ENCODE measurements at places on chromosomes 1 and 21. TPM values are rescaled to one million over a fixed set of nuclear protein-coding genes. Genes with fewer than 3 reads are reported as not detected.

PLXNA2 gene
- total RNA-seq, result 60.7 TPM

RSPH1 gene
- 0.16 TPM for total RNA-seq

C4BPA gene
- total RNA-seq, result not detected

CFAP141 gene
- not detected for total RNA-seq

DCST1 gene
- not detected for total RNA-seq

TTC3 gene
- 956 TPM for total RNA-seq

KLHDC7A gene
- total RNA-seq, result 0.16 TPM

GRCh38 chr21:34100790-34101189, 27.4 kb downstream of the MRPS6 start:
- no peak for DNase-seq

DNA sequence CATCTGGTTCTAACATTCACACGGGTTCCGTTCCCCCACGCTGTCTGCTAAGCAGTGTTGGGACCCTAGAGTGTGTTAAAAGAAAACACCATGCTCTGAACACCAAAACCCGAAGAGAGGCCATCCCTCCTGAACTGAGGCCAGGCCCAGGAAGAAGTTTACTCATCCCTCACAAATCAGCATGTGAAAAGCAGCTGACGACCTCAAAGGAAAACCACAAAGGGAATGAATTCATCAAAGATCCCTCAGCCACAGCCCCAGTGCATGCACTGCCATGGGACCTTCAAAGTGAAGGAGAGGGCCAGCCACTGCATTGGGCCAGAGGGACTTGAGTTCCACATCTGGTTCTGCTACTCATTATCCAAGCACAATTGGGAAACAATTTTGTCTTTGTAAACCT, 7.0 kb upstream of the PSEN2 start:
- DNase-seq, result no peak

DNA sequence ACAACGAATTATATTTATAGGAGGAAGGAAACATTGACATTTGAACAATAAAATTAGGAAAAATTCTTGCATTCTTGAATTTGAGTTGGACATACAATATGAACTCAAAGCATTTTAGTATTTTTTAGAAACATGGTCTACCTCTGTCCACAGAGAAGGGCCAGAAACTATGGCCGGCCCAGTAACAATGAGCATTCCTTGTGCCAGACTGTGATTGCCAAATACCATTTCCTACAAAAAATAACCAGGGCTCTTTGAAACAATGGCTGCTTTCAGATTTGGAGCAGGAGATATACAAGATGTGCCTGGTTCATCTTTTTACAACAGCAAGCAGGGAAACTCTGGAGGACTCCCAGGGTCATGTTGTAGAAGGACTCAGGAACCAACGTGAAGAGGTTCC, 38.4 kb downstream of the NOS1AP start:
- no peak for DNase-seq

- no peak for DNase-seq
These were observed 8.7 kb upstream of the ZNF362 start for GRCh38 chr1:33247545-33247944.

DNA sequence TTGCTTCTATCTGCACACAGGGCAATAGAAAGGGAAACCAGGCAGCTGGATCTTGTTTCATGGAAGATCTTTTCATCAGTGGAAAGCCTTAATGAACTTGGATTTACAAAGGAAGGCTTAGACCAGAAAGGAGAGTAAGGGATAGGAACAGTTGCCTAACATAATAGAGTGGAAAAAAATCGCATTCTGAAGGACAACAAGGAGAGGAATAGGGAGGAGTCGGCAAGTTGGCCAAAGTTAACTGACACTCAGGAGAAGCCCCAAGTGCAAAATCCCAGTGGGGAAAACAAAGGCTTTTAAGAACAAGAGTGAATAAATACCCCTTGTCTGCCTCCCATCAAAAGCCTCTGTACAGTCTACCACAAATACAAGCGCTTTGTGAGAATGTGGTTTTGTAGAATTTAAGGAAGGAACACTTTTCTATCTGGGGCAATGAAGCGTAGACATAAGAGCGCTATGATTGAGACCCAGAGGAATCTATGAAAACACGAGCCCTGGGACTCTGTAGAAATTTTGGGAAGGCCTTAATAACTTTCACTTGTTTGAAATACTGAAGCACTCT, 74.1 kb downstream of the ZNF648 start:
- no peak for DNase-seq

- no peak for DNase-seq
These were observed 14.1 kb downstream of the F5 start for GRCh38 chr1:169572187-169572586.

GRCh38 chr21:45727390-45727789, 83.9 kb downstream of the PCBP3 start:
- DNase-seq, result no peak

- DNase-seq, result no peak
These were observed 307.2 kb upstream of the CAMK1G start for GRCh38 chr1:209276321-209276720.

DNA sequence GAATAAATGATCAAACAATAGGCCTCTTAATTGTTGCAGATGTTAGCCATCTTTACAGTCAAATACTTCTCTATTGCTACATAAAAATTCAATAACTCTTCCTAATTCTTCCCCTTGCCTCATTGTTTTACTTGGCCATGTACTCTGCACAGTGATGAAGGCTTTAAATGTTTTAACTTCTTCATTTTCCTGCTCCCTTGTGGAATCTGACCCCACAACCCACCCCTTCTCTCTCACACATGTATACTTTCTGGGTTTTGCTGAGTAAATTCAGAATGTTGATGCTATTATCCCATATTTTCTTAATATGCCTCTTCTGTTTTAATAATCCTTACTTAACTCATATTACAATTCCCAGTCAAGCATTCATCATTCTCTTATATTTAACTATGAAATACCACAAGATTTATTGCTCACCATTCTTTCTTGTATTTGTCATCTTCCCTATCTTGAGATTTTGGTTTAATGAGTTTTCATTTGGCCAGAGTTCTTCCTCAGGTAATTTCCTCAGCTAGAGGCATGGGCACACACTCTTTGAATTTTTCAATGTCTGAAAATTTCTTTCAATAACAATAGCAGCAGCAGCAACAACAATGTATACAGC, 327.8 kb upstream of the USP24 start:
- DNase-seq, result no peak

- DNase-seq, result no peak
These were observed 33.5 kb upstream of the DPT start for GRCh38 chr1:168762473-168762872.

GRCh38 chr1:27192039-27192529, 37.2 kb upstream of the SLC9A1 start:
- DNase-seq, result no peak

DNA sequence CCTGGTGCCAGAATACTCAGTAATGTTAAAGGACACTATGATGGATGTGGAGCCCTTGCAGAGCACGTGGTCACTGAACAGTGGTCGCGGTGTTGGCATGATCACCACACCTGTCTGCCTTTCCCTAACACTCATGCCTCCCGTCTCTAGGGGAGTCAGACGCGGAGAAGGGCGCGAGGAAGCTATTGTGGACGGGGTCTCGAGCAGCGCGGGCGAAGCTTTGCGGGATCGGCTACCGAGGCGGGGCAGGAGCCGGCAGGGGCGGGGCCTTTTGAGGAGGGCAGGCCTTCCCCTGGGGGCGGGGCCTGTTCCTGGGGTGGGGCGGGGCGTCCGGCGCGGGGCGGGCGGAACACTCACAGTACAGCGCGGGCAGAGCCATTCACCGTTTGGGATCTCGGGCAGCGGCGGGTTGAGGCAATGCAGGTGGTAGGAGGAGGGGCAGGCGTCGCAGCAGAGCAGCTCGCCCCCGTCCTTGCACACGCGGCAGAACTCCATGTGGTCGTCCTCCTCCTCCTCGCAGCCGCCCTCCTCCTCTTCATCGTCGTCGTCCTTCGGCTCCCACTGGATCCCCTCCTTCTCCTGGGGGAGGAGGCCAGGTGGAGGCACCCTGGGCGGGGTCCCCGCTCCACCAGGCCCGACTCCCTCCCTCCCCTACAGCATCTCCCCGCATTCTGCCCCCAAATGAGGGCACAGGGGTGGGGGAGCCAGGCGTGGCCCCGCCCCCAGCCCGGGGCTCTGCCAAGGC, 31.5 kb downstream of the CHD5 start:
- peak; percentile 68 for DNase-seq

DNA sequence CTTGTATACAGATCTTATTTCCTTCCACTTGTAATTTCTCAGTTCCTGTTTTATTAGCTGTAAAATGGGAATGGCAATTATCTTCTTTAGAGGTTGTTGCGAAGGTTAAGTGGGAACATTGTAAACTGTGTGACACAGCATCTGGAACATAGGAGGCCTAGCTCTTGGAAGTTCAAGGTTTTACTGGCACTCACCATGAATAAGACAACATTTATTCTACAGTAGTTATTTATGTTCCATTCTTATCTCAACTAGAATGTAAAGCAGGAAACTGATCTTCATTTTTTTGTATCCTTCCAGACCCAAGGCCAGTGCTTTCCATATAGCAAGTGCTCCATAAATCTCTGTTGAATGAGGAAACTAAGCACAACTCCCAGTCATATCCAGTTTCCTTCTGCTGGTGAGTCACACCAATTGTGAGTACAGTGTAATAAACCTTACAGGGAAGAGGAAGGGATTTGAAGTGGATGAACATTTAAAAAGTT, 1.4 kb downstream of the BCL10 start:
- no peak for DNase-seq

Measured in occipital lobe (tissue), 3 donors.